Naive thymus-derived CD8-positive, alpha-beta T cell (primary cell): ENCODE measurements at places on chromosomes 4 and X.

DNA sequence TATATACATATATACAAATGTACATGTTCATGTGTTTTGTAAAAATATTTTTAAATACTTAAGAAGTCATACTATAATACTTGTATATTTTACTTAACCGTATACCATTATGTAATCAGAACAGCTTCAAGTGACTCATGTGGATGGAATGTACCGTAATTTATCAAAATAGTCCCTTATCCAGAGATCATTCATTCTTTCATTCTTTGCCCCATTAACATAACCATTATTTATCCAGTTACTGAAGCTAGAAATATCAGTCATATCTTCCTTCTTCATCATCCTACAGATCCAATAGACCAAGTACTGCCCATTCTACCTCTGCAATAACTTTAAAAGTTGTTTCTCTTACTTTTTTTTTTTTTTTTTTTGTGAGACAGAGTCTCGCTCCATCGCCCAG lies 164.2 kb downstream of the MAB21L2 start:
- no peak for DNase-seq

GRCh38 chr4:3257103-3257555 lies 8.2 kb downstream of the MSANTD1 start:
- no peak for DNase-seq

DNA sequence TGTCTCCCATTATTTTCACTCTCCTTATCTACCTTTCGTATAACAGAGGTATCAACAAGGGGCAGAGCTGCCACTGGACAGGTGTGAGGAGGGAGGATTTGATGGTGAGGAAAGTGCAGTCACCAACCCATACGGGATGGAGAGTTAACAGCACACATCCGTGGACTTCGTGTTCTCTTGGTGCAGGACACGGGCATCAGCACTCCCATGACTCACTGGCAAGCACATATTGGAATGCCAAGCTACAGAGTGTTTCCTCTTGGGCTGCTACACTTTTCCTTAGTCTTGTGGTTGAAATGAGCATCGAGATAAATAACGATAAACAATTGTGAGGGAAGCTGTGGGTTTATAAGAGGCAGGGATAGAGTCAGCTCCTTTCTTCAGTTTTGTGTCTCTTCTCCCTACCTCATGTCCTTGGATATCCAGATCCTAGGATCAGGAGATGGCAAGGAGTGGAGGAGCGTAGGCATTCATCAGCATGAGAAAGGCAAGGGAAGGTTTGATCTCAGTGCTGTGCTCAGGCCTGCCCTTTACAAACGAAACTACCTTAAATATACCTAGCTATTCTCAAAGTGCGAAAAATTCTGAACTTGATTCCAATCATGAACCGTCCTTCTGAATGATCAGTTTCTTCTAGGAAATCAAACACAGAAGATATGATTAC lies 96.3 kb downstream of the ZNF827 start:
- DNase-seq, result no peak

GRCh38 chr4:37476256-37476655 lies 209.9 kb downstream of the RELL1 start:
- no peak for DNase-seq

GRCh38 chrX:77749695-77750094 lies 36.3 kb downstream of the ATRX start:
- DNase-seq, result no peak
